ENCODE measurements at places on chromosomes 4 and X.

GRCh38 chr4:13538427-13538973, 5.8 kb downstream of the NKX3-2 start:
- DNase-seq = no peak

DNA sequence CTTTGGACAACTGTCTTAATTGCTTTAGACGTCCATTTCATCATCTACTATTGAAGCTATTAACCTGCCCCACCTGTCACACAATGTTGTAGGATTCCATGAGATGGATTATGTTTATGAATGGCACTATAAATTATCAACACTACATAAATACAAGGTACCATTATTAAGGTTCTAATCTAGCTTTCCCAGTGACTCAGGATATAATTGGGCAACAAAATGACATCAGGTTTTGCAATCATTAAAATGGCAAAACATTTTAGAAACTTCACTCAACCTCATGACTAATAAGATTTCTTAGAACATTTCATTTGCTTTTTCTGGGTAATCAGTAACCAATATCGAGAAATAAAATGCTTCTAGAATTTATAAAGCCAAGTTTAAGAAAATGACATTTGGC, 9.2 kb downstream of the HOPX start:
- no peak for DNase-seq

DNA sequence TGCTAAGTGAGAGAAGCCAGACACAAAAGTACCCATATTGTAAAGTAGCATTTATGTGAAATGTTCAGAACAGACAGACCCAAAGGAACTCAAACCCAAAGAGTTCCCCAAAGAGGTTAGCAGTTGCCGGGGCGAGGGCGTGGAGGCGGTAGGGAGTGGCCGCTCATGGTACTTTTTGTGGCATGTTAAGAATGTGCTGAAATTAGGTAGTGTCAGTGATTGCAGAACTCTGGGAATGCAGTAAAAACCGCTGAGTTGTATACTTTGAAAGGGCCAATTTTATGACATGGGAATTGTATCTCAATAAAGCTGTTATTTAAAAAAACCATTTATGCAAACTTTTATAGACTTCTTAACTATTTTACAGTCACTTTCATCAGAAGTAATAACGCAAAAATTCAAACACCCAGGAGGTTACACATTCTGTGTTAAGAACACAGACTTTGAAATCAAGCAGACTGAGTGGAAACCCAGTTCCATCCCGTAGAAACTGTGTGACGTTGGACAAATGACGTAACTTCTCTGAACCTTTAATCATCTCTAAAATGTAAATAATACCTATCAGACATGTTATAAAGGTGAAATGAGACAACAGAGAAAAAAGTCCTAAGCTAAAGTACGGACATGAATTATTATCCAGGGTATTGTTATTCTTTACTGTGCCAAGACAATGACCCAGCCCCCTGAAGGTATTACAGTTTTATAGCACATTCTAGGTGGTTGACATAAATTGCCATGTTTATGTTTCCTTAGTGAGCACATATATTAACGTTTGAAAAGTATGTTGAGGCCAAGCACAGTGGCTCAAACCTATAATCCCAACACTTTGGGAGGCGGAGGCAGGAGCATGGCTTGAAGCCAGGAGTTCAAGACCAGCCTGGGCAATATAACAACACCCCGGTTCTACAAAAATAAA, 19.7 kb downstream of the ZFP42 start:
- DNase-seq = no peak

DNA sequence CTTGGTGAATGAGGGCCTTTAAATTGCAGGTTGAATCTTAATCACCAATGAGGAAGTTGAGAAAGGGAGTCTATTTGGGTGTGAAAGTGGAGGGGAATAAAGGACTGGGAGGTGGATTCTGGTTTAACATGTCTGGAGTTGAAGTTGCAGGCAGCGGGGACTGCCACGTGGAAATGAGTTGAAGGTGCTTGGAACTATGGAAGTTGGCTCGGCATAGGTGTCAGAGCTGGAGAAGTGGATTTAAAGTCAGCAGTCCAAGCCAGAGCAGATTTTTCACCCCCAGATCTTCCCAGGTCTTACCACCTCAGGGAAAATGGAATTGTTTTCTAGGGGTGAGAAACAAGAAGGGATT, 44.9 kb downstream of the TIGD4 start:
- no peak for DNase-seq

DNA sequence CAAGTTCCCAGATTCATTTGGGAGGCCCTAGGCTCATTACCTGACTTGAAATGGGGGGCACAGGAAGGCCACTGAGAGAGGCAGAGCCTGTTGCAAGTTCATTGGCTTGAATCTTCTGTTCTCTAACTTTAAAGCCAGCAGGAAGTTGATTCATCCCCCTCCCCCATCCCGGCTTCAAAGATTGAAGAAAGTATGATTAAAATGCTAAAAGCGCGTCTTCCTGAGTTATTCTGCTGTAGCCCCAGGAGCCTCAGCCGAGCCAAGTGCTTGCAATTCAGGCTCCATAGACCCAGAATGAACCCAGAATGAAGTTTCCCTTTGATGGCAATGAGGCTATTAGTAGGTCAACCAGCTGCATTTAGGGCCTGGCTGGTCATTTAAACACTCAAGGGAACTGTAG, 14.7 kb downstream of the CHST7 start:
- DNase-seq = peak; percentile 76

DNA sequence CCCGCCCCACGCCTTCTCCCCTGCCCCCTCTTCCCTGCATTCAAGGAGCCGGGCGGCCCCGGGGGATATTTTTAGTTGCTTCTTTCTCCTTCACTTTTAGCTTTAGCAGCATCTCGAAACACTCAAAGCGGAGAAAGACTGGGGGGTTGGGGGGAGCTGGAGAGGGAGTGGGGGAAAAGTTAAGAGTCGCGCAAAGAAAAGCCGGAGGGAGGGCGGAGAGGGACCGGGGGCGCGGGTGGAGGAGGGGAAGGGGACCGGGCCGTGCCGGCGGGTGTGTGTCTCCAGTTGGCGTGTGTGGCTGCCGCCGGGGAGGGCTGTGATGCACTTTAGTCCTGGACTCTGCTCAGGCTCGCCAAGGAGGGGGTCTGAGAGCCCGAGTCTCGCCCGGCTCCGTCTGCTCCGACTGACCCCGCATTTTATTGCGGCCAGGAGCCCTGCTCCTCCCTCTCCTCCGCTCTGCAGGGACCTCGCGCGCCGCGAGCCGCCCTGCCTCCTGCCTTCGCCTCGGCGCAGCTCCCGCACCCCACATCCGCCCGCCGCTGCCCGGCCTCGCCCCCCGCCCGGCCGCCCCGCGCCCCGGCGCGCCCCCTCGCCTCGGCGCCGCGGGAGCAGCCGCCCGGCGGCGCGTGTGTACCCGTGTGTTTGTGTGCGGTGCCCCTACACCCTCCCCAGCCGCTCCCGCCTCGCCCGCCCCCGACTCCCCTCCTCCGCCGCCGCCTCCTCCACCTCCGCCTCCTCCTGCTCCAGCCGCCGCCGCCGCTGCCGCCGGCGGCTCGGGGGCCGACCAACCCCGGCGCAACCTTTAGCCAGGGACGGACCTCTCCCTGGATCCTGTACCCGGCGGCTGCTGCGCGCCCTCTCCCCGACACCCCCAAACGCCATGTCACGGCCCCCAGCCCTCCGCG, 1.4 kb downstream of the ZNF827 start:
- peak; percentile 59 for DNase-seq

GRCh38 chr4:37641886-37642849, 44.0 kb downstream of the RELL1 start:
- DNase-seq = no peak

- DNase-seq = no peak
These were observed 2542.7 kb downstream of the PCDH7 start for GRCh38 chr4:33262824-33263223.

- peak; percentile 22 for DNase-seq
These were observed 53.8 kb downstream of the APLN start for GRCh38 chrX:129600981-129601424.

DNA sequence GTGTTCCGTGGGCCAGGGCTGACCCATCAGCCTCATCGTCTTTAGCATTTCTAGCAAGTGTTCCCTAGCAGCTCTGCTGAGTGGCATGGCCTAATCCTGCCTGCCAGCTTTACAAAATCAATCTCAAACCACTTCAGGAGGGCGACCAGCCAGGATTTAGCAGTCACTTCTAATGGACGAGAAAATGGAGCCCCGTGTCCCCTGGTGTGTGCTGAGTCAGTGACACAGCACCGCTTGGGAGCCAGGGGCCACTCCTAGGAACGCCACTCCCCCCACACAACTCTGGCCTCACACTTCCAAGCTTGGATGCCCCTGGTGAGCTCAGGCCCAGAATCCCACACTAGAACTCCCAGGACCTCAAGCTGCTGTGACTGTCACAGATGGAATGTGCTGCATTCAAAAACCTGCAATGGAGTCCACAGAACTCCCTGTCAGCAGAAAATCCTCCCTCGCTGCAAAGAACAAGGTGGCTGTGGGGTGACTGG, 311.2 kb upstream of the GATB start:
- DNase-seq = peak; percentile 4

DNA sequence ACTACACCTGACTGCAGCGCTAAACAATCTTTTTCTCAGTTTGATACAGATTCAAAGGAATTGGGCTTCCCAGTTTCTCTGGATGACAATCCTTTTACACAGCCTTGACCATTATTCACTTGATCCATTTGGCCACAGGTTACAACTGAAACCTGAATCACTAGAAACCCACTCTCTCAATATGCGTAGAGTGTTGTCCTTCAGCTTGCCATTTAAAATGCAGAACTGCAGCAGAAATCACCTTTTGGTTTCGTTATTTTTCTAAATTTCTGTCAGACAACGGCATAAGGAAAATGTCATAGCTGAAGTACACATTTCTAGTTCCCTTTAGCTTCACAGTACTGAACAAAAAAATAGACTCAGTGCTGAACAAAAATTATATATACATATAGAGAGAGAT, 255.8 kb upstream of the TENM3 start:
- no peak for DNase-seq

DNA sequence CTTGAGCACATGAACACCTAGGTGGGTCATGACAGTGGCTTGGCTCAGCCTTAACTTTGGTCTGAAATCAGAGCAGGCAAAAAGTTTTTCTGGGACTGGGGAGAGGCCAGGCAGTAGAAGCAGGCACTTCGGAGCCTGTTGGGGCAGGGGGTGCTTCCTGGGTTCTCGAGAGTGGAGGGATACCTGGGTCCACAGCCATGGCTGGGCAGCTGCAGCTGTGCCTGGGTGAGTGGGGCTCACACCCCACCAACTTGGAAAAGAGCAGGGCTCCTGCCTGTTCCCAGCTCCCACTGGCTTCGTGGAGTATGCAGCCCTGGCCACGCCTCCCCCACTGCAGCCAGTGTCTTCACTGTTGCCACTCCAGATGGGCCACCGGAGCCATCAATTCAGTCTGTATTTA, 56.4 kb upstream of the NUDT6 start:
- no peak for DNase-seq

DNA sequence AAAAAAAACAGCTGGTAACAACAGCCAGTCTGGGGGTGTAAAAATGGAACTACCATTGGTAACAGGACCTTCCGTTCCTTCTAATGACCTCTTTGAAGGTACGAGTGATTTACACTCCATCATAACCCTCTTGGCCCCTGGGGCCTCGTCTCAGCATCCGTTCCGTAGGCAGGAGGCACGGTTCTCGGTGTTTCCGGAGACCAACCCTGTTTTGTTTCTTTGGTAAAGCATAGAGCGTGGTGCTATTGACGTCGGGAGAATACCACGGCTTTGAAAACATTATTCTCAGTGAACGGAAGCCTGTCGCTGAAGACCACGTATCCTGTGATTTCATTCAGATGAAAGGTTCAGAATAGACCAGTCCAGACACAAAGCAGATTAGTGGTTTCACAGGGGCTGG, 198.9 kb downstream of the ASMT start:
- DNase-seq = no peak

DNA sequence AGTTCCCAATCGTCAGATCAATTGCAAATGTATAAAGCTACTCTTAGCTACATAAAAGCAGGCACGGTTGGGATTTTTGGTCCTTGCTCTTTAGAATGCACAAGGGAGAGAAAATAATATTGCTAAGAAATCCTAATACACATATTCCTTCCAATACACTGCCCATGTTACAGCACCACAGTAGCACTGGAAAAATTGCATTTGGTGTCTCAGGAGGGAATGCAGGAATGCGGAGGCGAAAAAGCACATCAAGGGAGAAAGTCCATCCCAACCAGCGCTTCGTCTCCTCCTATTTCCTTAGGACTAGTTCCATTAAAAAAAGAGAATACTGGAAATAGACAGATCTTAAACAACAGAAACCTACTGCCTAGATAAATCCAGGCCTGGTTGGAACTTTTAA, 23.9 kb downstream of the ADGRA3 start:
- no peak for DNase-seq

- no peak for DNase-seq
These were observed 217.1 kb upstream of the STS start for GRCh38 chrX:6930307-6930849.

GRCh38 chrX:16743604-16744325, 24.4 kb downstream of the SYAP1 start:
- DNase-seq = peak; percentile 62

All from AG10803 (cell line).